CD4-positive, alpha-beta T cell treated with Interferon gamma for 1 hour (primary cell): ENCODE measurements at places on chromosomes 1 and 21.
A peak's percentile ranks its signal among the peaks of the same experiment; 100 is the strongest.

GRCh38 chr1:57826535-57826934, 402.7 kb upstream of the DAB1 start:
- DNase-seq, result no peak

DNA sequence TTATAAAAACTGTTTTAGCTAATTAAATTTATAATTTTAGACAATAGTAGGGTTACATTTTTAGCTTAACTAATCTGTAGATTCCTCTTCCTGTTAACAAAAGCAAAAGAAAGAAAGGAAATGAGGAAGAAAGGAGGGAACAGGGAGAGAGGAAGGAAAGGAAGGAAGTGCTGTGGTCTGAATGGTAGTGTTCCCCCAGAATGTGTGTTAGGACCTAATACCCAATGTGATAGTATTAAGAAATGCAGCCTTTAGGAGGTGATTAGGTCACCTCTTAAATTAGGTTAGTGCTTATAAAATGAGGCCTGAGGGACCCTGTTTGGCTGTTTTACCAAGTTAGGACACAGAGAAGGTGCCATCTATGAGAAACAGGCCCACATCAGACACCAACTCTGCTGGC, 136.9 kb upstream of the SAMSN1 start:
- DNase-seq, result no peak

DNA sequence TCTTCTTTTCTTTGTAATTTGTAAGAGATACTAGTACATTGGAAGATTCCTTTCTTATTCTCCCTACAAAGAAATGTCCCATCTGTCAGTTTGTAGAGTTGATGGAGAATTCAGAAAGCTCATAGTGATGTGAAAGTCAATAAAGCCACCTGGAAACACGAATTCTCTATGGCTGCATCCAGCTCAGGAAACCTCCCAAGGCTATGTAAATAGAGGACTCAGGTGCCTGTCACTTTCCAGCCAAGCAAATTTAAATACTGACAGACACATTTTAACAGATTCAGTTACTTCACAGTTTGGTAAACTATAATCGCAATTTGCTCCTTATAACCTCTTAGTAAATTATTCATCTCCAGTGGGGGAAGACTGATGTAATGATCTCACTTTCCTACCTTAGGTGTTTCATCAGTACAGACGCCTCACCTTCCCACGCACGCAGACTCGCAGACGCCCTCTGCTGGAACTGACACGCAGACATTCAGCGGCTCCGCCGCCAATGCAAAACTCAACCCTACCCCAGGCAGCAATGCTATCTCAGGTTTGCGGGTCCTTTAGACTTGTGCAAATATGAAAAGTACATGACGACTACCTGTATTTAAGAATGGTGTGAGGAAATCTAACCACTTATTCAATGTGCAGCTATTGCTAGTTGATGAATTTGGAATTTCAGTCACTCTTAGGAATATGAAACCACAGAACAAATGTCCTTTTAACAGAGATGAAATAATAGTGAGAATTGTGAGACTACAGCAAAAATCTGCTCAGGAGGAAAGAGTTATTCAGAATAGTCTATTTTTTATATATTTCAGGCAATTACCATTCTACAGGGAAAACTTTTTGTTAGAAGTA, 60.6 kb downstream of the PTPRC start:
- peak; percentile 54 for DNase-seq

GRCh38 chr1:204670152-204670927, 15.2 kb downstream of the LRRN2 start:
- DNase-seq, result no peak

DNA sequence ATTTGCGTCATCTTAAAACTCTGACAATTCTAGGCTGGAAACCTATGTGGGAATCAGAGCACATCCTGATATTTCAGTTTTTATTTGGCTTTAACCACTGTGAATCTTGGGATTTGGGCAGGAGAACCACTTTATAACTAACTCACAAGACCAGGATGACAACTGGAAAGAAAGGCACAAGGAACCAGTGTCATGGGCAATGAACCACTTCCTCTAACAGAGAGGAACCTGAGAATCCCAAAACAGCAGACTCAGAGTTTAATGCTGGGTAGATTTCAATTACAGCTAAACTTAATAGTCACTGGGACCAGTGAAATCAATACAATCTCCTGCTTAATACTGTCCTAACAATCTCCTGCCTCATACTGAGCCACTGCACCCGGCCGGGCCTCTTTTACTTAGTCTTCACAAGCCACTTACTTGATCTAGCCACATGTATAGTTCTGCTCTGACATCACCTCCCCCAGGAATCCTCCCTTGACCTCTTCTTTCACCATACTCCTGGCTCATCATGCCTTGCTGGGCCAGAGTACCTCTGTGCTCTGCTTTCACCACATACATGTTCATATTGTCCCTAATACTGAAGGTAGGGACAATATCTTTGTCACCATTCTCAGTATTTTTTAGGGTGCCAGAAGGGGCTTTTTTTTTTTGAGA, 20.2 kb upstream of the SLFNL1 start:
- DNase-seq, result no peak

GRCh38 chr1:40849801-40850592, 12.2 kb downstream of the CITED4 start:
- DNase-seq, result peak; percentile 75

GRCh38 chr1:101236516-101237228, at the start of gene S1PR1:
Gene S1PR1, plus strand, starts transcription at chr1:101237019. Its CDS starts 1,966 bp downstream, at chr1:101238985.
- peak; percentile 77 for DNase-seq

GRCh38 chr1:93729906-93730305, 48.3 kb upstream of the BCAR3 start:
- no peak for DNase-seq

DNA sequence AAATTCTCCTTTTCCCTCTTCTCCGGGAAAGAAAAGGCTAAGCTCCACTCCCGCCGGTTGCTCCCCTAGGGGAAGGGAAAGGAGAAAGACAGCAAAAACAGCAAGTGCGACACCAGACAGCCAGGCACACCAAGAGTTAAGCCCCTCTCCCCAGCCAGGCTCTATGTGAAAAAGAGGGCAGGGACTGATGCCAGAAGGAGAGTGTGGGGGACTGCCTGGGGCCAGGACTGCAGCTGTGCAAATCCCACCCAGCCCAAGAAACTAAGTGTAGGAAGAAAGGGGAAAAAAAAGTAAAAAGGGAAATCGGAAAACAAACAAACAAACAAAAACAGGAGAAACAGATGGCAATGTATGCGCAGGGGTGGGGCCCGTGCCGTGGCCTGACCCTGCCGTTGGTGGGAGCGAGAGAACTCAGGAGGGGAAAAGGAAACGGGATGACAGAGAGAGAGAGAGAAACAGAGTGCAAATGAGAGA, 27.7 kb upstream of the FMO1 start:
- no peak for DNase-seq

GRCh38 chr1:240611619-240612480, at the start of gene GREM2:
Gene GREM2, minus strand, starts transcription at chr1:240612155. Its CDS starts 118,680 bp downstream, at chr1:240493475.
- peak; percentile 4 for DNase-seq

DNA sequence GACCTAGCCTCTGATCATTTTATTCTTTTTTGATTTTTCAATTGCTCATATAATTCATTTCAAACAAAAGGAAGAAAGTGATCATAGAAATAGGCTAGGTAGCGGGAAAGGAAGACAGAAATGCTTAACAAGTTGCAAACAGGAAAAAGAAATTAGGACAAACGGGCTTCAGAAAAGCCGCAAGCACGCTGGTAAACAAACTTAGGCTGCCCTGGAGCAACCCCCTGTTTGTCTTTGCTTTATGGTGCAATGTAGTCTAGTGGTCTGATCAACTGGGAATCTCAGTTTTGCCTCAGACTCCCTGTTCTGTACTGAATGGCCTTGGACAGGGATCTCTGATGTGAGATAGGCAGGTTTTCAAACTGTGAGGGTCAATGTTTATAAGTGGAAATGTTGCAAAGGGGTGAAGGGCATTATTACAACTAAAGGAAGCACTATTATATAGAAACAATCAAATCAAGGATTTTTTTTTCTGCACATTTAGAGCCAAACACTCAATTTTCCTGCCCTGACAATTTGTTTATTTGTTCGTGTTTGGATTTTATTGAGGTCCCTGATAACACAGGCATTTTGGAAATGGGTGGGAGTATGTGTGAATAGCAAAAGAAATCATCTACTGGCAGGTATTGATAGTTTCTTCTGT, 146.8 kb upstream of the NRIP1 start:
- DNase-seq, result no peak

DNA sequence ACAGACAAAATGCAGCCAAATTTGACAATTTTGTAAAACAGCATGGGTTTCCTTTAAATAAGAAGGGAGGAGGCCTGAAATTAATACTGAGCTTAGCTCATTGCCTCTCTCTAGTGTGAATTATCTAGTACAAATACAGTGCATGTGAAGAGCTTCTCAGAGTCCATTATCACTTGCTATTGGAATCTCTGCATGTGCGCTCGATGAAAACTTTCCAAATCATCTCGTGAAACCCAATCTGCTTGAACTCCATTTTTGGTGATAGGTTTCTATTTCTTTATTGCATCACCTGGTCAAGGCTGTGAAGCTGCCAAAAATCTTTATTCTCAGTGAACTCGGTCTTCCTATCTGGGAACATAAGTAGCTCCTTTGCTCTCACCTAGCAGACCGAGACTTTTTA, 49.5 kb upstream of the LYPLAL1 start:
- DNase-seq, result no peak

GRCh38 chr1:100860397-100860991, 34.1 kb downstream of the EXTL2 start:
- no peak for DNase-seq

DNA sequence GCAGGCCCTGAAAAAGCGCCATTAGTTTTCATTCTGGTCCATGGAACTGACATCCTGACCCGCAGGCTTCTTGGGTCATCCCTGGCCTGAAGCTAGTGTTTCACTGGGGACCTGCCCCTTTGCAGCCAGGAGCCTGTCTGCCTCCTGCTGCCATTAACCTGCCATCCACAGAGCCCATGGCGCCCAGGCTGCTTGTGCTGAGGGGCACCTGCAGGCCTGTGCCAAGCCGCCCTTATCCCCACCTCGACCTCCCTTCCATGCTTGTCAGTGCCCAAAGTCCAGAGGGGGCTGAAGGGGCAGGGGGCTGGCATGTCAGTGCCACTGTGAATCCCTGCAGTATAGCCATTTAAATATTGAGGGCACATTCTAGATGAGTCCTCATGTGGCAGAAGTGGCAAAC, 207.6 kb upstream of the USP25 start:
- no peak for DNase-seq

DNA sequence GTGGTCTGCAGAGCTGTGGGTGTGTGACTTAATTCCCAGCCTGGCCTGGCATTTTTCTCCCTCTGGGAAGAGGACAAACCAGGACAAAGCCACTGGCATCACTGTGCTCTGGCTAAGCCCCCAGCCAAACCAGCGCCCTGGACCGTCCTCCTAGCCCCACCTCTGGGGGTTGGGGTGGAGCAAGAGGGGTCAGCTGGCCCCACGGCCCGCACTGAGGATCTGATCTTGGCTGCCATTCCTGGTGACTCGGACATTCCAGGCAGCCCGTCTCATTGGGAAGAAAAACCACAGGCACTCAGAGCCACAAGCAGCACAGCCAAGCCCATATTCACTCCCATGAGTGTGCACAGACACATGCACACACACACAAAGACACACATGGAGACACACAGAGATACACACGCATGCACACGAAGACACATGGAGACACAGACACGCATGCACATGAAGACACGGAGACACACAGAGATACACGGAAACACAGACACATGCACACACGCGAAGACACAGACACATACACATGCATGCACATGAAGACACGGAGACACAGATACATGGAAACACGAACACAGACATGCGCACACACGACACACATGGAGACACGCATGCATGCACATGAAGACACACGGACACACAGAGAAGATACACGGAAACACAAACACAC, 2.3 kb upstream of the MXRA8 start:
- DNase-seq, result no peak
